ENCODE measurements at places on chromosomes 6 and 20.

DNA sequence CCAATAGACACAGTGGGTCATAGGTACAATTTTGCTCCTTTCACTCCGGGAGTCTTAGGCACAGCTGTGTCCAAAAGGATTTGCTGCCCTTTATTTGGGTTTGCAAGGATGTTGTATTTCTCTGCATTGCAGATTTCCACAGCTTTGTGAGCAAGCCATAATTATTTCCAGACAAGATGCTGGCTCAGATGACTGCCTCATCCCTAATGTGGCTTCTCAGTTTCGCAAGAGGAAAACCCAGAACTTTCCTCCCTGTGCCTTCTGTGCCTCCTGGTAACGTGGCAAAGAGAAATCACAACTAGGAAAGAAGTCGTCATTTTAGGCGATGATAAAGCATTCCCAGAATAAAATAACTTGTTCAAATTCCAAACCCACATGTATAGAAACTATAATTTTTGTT lies 33.7 kb downstream of the FAM50B start:
- no peak for DNase-seq

GRCh38 chr6:151695156-151695555 lies 112.3 kb upstream of the ESR1 start:
- DNase-seq, result no peak

DNA sequence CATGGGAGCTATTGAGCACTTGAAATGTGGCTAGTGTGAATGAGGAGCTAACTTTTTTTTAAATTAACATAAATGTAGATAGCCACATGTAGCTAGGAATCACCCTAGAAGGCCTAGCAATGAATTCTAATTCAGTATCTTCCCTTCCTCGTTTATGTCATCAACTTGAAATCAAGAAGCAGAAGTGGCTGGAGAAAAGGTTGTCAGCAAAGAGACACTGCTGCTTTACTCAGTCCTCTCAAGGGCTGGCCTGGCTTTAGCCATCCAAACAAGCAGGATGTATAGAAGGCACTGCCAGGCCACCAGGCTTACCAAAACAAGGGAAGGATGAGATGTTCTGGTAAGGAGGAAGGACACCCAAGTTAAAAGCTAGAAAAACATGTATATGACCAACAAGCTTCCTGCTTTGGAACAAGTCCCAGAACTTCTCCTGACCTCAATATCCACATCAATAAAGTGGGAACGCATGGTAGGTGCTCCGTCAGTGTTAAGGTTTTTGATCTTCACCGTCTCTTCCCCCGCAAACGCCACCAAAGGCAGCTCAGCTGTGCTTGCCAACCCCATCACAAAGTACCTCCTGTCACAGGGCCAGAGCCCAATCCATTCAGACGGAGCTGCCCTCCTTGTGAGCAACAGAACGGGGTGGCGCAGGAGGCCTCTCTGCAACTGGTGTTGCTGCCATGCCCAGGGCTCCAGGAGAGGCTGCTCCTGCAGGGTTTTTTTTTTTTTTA lies 235.8 kb upstream of the RIN2 start:
- no peak for DNase-seq

GRCh38 chr20:40848526-40848925 lies 159.5 kb upstream of the MAFB start:
- no peak for DNase-seq

DNA sequence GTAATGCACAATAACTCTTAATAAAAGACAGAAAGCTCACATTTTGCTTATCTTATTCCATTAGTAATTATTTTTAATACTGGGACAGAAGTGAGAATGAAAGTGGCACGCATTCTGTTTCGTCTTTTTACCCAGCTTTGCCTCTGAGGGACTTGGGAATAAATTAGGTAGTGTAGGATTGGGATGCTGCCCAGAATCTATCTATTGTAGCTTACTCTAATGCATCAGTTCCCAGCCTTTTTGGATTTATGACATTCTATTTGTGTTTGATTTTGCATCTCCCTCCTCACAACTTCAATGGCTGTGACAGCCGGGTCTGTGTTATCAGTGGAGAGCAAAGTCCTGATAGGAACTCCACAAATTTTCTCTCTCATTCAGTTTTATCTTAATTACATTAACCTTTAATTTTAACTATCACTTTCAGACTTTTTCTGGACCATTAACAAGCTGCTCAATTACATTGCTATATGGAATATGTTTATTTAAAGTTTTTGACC lies 62.9 kb upstream of the TULP4 start:
- DNase-seq, result no peak

DNA sequence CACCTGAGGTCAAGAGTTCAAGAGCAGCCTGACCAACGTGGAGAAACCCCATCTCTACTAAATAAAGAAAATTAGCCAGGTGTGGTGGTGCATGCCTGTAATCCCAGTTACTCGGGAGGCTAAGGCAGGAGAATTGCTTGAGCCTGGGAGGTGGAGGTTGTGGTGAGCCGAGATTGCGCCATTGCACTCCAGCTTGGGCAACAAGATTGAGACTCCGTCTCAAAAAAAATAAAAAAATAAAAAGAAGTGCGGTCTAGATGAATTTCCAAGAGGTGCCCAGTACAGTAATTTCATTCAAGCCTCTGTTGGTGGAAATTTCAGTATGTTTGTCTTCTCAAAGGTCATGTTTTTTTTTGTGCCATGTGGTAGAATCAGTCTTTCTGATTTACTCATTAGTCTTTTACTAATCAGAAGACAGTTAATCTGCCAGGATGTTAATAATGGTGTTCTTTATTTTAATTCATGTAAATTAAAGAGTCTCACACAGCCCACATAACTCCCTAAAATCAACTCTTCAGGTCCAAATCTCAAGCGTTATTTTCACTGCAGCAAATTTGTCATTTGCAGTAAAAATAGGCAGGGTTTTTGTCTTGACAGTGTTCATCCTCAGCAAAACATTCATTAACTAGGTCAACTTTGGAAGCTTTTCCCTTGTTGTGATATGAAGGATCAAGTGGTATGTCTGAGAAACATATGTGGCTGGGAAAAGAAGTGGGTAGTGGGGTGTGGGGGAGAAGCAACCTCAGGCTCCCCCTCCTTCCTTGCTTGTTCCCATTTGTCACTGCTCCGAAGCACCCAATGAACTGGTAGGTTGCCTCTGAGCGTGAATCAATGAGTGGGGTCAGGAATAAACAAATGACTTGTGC lies 13.3 kb downstream of the TP53INP2 start:
- DNase-seq, result no peak

DNA sequence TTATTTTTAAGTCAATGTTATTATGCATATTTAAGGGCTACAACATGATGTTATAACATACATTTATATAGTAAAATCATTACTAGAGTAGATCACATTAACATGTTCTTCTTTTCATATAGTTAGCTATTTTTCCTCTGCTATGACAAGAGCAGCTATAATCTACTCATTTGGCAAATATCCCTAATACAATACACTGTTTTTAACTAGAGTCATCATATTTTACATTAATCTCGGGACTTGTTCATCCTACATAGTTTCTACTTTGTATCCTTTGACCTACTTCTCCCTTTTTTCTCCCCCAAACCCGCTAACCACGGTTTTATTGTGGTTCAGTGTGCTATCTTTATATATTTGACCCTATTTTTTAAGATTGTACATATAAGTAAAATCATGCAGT lies 249.0 kb downstream of the EPM2A start:
- DNase-seq, result no peak

DNA sequence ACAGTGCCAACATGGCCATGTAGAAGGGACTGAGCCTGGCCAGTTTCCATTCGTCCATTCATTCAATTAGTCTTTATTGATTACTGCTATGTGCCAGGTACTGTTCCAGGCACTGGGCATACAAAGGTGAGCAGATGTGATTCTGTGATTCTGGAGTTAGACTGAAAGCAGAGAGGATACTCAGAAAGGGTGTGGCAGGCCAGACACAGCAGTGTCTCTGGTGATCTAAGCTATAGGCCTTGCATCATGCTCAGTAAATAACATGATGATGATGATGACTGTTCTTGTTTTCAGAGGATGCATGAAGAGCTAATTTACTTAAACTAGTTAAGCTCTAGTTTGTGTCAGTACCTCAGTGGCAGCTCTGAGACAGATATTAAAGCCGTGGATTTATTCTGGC lies 31.4 kb upstream of the FUCA2 start:
- no peak for DNase-seq

Data from activated effector memory CD4-positive, alpha-beta T cell treated with Interleukin-2 at 50 U/mL for 16 hours (primary cell).